ENCODE measurements at places on chromosomes 2 and 18.

DNA sequence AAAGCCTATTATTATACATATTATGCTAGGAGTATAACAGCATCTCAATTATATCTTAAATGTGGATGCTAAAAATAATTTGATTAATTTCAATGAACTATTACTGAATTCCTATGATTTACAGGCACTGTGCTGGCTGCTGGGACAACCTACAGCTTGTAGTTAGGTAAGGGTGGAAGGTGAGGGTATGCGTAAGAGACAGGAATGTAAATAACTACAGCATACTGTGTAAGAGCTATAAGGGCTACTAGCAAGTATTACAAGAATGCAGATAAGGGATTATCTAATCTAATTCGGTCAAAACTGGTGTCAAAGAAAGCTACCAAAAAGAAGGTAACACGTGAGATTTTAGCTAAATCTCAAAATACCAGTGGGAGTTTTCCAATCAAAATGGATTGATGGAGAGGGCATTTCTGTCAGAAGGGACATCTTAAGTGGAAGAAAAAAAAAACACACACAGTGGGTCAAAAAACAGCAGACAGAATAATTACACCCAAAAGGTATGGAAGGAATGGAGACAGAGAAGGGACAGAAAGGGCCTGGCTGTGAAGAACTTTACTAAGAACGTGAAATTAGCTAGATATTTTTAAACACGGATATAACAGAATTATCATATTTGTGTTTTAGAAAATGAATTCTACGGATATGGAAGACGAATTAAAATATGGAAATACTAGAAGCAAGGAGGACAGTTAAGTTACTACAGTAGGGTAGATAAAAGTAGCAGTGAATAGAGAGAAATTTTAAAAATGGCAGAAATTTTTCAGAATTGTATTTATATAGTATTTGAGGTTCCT is 47.1 kb downstream of the STRN start:
- no peak for DNase-seq

GRCh38 chr2:43044093-43044681 is 182.2 kb downstream of the ZFP36L2 start:
- DNase-seq = no peak

DNA sequence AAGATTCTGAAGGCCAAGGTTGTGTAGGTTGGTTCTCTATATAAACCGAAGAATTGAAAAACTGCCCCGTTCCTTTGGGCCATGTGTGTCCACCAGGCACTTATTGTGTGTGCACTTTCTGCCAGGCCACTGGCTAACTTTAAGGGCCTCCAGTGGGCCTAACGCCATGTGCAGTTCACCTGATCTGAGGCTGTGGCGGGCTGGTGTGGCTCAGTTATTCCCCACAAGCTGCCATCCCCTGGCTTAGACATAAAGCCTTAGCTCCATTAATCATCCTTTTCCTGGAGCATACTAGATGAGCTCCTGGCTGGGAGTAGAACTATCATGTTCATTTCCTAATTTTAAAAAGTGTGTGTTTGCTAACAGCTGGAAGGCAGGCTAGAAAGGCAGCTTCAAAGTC is 304.1 kb upstream of the TNP1 start:
- no peak for DNase-seq

GRCh38 chr18:57885931-57886330 is 82.8 kb upstream of the ATP8B1 start:
- DNase-seq = no peak

GRCh38 chr2:6370753-6371551 is 494.8 kb downstream of the CMPK2 start:
- no peak for DNase-seq

GRCh38 chr18:80033181-80034067 is 810 bp upstream of the RBFA start:
- no peak for DNase-seq

DNA sequence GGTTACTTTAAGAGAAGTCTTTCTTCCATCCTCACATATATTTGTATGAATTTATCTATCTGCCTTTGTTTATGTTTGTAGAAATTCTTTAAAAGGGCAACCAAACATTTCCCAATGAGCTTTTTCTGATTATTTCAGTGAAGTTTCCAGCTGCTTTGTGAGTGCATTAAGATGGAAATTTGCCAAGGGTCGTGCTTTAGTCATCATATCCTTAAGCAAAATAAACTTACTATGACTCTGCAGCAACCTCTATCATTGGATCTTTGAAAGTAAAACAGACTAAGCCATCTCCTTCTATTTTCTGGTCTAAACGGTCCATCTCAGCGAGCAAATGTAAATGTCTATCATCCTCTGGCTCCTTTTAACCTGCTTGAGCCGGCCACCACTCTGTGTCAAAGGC is 489.3 kb downstream of the SOX11 start:
- no peak for DNase-seq

GRCh38 chr2:222563936-222564335 is 92.0 kb downstream of the FARSB start:
- DNase-seq = no peak

GRCh38 chr2:20304411-20304810 is 46.2 kb downstream of the PUM2 start:
- DNase-seq = no peak

DNA sequence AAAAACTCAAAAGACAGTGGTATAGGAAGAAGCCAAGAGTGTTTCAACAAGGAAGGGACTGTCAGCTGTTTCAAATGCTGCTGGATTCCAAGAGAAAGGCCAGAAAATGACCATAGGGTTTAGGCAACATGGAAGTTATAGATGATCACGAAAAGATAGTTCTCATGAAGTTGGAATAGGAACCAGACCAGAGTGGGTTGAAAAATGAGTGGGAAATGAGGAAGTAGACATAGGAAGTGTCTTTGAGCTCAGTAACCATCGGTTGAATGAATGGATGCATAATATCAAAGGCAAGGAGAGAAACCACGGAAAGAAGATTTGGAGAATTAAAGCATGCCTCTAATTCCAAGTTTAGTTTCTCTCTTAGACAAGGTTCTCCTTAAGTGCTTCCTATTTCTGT is 1.3 kb downstream of the NCAPH start:
- DNase-seq = no peak

GRCh38 chr2:7288484-7288883 is 371.3 kb downstream of the RNF144A start:
- DNase-seq = no peak

GRCh38 chr2:69469375-69469774 is 32.1 kb upstream of the NFU1 start:
- no peak for DNase-seq

DNA sequence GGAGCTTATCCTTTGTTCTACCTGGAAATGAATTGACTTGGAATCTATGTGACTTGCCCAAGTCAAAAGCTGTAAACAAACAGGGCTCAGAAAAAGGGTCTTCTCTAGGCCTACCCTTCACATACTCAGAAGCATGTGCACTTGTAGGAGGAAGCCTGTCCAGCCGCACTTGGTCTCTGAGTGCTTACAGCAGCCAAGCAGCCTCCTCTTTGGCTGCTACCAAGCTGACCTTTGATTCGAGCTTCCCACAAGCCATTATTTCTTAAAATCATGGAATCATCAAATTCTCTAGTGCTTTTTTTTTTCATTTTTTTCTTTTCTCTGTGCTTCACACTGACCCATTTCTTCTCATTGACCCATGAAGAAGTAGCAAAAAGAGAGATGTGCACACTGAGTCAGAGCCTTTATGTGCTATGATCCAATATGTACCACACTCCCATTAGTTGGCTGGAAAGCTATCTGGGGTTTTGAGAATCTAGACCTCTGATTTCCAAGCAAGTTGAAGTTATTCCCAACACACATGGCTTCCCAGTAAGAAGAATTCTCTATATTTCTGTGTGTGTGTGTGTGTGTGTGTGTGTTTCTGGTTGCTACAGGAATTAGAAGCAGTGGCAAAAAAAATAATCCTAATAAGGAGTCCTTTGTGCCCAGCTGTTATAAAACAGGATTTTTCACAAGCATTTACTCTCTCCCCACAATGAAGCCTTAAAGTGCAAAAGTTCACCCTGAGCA is 550.3 kb upstream of the TNP1 start:
- DNase-seq = no peak

DNA sequence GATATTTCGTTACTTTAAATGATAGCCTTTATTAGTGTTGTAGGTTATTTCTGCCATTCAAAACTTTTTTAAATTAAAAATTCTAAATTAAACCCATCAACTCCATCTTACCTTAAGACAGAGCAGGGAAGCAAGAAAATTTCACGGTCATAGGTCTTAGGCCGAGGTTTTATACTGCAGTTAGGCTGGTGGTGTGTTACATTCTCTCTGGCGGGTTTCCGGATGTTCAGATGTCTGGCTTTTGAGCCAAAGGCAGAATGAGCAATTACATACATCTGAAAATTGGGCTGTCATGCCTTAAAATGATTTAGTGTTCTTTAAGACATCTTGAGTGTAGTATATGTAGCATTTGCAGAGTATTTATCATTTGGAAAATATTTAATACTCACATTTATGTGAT is 27.9 kb downstream of the GLS start:
- DNase-seq = no peak

- DNase-seq = no peak
These were observed 2.9 kb downstream of the AGPS start for GRCh38 chr2:177395351-177396065.

- no peak for DNase-seq
These were observed 15.1 kb upstream of the CYP27C1 start for GRCh38 chr2:127235082-127235702.

DNA sequence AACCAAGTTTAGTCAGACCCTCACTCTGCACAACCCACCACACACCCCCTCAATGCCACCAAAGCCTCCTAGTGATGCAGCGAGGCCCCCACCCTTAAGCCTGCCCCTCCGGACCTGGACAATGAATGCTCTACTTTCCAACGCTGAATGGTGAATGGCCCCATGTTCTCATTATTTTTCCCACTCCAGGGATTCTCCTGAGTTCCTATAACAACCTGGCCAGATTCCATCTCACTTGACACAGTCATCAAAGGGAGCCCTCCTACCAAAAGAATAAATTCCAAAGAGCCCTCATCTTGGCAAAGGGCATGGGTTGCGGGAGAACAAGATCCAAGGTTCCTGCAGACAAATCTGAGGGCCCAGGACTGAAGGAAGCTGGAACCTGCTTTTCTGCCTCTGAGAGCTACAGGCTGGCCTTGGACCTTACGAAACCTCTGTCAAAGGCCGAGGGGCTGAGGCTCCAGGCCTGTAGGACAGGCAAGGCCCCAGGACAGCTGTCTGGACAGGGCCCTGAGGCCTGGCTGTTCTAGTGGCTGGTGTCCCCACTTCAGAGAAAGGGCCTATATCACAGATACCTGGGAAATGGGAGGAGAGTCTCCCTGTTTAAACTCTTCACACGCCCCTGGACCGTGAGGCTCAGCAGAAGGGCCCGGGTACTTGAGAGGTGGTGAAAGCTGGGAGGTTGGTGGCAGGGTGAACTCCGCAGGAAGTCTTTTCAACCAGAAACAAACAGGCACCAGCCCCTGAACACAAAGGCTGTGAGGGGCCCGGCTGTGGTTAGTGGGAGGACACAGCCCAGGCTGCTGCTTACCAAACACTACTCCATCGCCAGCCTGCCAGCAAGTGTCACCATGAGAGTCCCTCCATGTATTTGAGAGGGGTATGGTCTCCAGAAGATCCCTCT is 27.3 kb downstream of the SFXN5 start:
- no peak for DNase-seq

DNA sequence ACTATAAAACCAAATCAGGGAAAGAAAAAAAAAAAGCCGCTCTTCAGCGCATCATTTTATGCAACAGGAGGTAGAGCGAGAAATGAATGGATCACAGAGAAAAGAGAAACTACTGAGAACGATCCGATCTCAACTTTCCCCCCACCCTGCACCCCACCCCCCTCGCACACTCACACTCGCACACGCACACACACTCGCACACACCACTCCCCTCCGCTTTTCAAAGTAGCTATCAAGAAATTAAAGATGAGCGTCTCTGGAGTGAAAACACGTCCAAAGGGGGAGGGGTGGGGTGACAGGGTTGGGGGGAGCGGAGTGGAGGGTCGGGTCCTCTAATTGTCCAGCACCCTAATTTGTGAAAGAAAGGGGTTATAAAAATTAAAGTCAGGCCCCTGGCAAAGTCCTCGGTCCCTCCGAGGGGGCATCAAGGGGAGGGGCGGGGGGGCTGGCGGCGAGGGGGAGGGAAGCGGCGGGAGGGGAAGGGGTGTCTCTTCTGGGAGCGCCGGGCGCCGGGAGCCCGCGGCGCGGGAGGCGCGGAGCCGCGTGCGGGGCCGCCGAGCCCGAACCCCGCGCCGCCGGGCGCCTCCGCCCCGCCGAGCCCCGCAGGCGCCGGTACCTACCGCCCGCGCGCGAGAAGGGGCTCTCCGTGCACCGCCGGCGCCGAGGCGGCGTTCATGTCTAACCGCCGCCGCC is 428 bp downstream of the TCF4 start:
- no peak for DNase-seq

GRCh38 chr18:32379891-32380290 is 90.8 kb downstream of the GAREM1 start:
- DNase-seq = no peak

DNA sequence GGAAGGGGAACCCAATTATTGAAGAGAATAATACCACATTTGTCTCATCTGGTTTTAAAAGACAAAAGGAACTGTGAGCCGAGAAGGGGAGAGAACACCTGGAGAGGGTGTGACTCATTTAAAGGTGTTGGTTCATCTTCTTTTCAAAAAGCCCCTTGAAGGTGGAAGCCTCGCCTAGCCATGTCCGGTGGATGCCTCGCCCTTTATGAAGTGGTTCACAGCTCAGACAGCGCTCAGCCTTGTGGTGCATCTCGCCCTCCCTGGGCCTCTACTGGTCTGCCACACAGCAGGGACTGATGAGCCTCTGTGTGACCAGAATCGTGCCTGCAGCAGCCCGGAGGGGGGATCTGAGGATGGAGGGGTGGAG is 290.0 kb upstream of the CXCR4 start:
- DNase-seq = no peak

DNA sequence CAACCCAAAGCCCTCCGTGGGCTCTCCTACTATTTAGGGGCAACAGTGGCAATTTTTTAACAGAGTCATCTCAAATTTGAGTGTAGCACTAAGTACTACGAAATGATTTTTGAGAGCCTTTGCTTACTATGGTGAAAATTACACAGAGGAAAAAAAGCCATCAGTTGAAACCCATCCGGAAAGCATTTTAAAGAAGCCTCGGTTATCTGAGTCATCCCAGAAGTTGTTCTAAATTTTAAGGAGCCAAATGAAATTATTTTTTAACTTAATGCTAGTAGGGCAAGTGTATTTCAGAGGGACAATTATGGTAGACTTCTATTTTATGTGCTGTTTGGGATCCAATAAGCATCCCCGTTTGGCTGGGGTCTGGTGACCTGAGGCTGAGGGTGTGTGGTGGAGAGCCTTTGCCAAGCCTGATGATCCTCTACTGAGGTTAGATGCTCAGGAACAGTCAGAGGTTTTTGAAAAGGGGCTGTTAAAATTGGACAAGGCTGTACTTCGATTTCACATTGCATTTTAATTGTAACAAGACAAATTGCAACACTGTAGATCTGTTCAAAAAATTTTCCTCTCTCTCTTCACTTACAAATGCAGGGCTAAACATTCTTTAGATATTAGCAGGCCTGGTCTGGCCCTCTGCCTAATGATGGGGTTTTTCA is 47.0 kb downstream of the RAPGEF4 start:
- DNase-seq = no peak
